NCI-H1105 (cell line): ENCODE measurements at places on chromosomes 4 and X.

DNA sequence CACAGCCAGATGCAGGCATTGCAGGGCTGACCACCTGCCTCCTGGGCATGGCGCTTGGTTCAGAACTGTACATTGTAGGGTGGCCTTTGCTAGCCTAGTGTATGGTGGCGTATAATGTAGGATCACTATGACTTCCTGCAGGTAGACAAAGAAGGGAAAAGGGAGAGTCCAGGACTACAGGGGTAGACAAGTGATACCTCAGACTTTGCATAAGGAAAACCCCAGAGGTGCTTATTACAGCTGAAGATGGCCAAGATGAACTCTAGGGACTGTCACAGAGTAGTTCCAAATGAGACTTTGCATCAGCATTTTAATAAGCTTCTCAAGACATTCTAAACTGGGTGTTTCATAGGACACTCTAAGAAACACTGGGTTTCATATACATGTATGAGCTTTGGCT lies 116.4 kb upstream of the PUDP start:
- DNase-seq, result no peak

GRCh38 chr4:105182211-105182610 lies 35.5 kb downstream of the TET2 start:
- no peak for DNase-seq

DNA sequence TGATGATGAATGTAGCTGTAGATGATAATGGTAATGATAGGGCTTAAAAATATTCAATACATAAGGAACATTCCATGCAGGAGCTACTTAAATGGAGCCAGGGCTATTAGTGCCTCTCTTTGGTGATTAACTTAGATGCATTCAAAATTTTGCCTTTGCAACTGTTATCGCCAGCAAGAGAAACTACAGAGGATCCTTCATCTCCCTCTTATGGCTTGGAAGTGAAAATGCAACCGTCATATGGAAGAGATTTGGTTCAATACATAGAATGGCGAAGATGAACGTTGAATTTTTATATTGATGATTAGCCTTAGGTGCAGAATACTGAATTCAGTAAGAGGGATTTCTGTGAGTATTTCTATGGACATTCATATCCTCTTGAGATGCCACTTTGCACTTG lies 134.5 kb upstream of the NLGN4X start:
- DNase-seq, result no peak

DNA sequence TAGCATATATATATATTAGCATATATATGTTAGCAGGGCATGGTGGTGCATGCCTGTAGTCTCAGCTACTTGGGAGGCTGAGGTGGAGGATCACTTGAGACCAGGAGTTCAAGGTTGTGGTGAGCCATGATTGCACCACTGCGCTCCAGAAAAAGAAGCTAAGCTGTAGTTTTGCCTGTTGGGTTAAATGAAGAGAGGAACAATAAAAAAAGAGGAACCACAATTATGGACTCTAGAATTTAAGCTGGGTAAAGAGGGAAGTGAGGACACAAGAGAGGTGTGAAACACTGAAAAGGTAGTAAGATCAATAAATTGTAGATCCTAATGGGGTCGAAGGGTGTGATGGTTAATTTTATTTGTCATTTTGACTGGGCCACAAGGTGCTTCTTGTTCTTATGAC lies 40.5 kb upstream of the HSD17B10 start:
- DNase-seq, result no peak

DNA sequence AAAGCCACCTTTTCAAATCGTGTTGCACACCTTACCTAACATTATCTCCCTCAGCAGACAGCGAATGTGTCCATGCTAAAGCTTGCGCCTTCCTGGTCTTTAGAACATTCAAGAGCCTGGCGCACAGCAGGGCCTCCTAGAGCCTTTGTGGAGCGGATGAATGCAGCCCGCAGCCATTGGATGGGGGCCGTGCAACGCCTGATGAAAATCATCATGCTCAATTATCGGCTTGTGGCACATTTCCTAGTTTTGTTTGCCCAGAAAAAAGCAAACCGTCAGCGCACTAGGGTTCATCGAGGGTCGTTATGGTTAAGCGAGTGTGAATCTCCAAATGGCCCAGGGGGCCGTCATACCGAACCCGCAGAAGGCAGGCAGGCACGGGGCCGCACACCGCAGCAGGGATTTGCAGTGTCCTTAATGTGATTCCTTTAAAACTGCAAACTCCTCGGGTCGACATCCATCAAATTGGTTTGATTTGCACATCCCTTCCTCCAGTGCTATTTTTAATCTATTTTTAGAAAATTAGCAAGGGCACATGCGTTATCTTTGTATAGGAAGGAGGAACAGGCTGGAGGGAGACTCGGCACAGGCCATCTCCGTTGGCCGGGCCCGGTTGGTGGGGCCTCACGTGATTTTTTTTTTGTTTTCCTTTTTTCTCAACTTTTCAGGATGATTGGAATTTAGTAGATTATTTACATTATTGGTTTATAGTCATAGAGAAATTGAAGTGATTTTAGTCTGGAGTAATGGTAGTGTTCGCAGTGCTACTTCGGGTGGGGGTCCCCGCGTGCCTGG lies 53.1 kb downstream of the ABLIM2 start:
- DNase-seq, result no peak

DNA sequence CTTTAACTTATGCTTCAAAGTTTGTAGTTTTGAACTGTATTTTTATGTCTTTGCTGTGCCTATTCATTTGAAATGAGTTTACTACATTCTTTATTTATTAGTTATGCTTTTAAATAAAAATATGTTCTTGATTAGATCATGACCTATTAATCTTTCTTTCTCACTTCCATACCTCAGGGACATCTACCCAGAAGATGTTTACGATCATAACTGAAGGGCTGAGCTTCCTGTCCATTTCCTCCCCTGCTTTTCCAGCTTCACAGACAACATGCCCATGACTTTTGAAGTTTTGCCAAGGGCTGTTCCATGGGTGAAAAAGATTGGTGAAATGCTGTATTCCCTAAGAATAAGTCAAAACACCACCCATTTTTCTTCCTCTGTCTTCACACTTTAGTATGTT lies 99.7 kb upstream of the DDIT4L start:
- DNase-seq, result no peak

- no peak for DNase-seq
These were observed 68.5 kb downstream of the CYTL1 start for GRCh38 chr4:4950561-4951290.

- DNase-seq, result no peak
These were observed 543 bp downstream of the NFXL1 start for GRCh38 chr4:47913861-47914219.

DNA sequence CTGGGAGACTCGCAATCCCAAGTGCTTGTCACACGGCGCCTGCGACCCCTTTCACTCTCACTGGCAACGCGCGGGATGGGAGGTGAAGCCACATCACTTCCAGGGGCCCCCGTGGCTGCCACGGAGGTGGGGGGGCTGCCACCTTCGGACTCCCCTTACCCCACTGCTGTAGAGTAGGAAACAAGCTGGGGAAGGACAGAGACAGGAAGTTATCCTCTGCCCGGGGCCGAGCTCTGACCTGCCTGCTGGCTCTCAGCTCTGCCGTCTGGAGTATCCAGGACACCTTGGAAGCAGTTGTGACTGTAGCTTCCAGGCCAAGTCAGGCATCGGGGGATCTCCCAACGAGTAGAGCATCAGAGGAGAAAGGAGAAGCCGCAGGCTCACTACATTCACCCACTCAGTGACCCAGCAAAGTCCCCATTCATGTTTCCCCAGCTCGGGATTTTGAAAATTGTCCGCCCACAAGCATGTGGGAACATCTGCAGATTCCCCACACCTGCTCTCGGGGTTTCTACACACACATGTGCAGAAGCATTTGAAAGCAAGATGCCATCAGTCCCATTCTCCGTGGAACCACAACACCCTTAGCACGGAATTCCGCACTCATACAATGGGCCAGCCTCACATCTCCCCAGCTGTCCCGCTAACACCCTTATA lies 10.8 kb downstream of the PDZD4 start:
- DNase-seq, result no peak

GRCh38 chr4:95507147-95507546 lies 41.6 kb downstream of the UNC5C start:
- DNase-seq, result no peak

- no peak for DNase-seq
These were observed 17.3 kb upstream of the ARHGAP6 start for GRCh38 chrX:11683057-11683456.

DNA sequence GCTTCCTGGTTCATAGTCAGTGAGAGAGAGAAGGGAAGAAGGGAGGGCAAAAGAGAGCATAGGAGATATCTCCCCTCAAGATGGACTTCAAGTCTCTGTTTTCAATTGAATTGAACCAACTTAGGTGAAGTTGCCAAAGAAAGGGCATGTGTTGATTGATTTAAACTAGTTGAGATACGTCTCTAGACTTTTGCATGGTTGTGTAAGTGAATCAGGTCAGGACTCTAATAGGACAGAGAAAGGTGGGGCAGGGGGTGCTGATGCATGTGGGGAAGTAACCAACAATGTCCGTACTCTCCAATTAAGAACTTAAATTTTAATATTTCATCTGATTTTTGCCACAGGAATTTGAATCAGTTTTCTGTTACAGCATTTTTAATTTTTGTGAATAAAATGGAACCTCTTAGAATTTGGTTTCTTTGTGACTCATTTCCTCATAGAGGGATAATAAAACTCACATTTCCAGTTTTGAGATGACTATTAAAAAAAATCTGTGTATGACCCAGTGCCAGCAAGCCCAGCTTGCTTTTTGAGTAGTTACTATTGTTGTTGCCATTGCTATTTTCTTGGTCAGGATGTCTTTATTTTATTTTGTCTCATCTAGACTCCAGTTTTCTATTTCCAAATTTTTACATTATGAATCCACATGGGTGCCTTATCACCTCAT lies 37.3 kb downstream of the SLIT2 start:
- no peak for DNase-seq

- no peak for DNase-seq
These were observed 531 bp downstream of the STAG2 start for GRCh38 chrX:123962006-123962467.

GRCh38 chrX:31656013-31656412 lies 584.2 kb upstream of the FTHL17 start:
- no peak for DNase-seq
